Activated T-helper 17 cell treated with anti-CD3 and anti-CD28 coated beads, Interleukin-2, amount 50 U/mL, for 72 hours (primary cell): ENCODE measurements at places on chromosomes 4 and X.

- ATAC-seq: no peak
These were observed 621.8 kb upstream of the GALNT7 start for GRCh38 chr4:172546782-172547181.

GRCh38 chr4:85889314-85889713 lies 414.4 kb downstream of the ARHGAP24 start:
- no peak for ATAC-seq

DNA sequence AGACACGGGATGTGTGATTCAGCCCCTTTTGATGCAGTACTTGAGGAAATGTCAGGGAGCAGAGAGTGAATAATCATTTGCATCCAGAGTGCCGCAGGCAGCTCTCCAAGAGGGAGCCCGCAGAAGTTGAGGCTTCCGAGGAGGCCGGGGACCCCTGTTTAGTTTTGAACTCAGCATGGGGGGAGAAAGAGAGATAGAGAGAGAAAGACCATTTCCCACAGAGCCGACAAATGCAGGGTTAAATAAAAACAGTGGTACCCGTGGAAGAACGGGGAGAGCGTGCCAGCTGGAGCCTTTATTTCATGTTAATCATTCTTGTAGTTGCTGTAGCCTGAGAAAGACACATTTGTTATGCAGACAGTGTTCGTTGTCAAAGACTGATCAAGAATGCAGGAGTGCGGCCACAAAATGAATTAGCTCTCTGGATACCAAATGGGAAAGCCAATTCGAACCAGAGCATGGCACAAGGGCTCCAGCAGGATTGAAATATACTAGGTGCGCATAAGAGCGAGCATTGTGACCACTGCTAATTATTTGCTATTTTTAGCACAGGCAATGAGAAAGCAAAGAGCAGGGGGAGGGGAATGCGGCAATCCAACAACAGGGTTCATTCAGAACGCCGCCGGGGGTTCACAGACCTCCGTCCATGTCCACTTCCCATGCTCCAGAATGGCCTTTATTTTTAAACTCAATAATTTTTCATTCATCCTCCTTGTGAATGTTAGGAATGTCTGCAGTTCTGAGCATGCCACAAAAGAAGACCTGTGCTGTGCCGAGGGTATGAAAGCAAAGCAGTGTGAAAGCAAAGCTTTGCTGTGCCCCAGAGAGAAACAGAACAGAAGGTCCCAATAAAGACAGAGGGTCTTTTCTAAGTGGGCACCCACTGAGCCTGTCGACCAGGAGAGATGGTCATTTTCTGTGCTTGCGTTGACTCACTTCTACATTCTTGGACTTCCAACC lies 243.9 kb upstream of the VCX3A start:
- no peak for ATAC-seq

- no peak for ATAC-seq
These were observed 132.2 kb upstream of the TRIM2 start for GRCh38 chr4:153071958-153072598.

GRCh38 chrX:39214387-39215126 lies 413.3 kb downstream of the MID1IP1 start:
- no peak for ATAC-seq

DNA sequence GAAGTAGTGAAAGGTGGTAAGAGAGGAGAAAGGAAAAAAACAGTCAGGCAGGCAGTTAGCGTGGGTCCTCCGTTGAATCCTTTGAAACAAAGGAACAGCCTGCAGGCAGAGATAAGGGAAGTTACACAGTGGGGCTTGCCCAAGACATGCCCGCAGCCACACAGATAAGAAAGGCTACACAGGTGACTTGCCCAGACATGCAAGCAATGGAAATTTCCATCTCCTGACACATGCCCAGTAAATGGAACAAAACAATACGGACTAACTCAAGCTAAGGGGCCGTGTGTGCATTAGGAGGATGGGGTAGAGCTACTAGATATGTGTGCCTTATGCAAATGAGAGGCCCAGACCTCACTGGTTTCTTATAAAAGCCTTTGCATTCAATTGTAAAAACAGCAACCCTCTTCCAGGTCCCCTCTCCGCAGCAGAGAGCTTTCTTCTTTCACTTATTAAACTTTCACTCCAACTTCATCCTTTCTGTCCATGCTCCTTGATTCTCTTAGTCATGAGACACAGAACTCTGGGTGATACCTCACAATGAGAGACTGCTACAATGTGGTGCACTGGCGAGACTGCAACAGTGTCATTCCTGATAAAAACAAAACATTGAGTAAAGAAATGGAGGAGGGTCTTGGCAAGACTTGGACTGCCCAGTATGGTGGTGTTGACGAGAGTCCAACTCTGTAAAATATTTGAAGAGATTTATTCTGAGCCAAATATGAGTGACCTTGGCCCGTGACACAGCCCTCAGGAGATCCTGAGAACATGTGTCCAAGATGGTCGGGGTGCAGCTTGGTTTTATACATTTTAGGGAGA lies 997.4 kb upstream of the PRKX start:
- ATAC-seq: no peak

- no peak for ATAC-seq
These were observed 28.9 kb upstream of the WDR17 start for GRCh38 chr4:176036585-176037205.

GRCh38 chr4:188781655-188782054 lies 642.4 kb downstream of the TRIML1 start:
- ATAC-seq: no peak

GRCh38 chr4:8437281-8437680 lies 3.2 kb downstream of the ACOX3 start:
- no peak for ATAC-seq

GRCh38 chr4:145014365-145014764 lies 83.6 kb downstream of the ANAPC10 start:
- ATAC-seq: no peak

- ATAC-seq: no peak
These were observed 235.9 kb downstream of the OR13H1 start for GRCh38 chrX:131779741-131780140.

GRCh38 chr4:112099701-112100297 lies 45.5 kb upstream of the FAM241A start:
- peak; percentile 72 for ATAC-seq

GRCh38 chr4:11042760-11043159 lies 358.2 kb upstream of the CLNK start:
- no peak for ATAC-seq

- ATAC-seq: no peak
These were observed 43.7 kb downstream of the TASL start for GRCh38 chrX:30533835-30534234.

GRCh38 chr4:19971829-19972228 lies 279.9 kb upstream of the SLIT2 start:
- no peak for ATAC-seq

DNA sequence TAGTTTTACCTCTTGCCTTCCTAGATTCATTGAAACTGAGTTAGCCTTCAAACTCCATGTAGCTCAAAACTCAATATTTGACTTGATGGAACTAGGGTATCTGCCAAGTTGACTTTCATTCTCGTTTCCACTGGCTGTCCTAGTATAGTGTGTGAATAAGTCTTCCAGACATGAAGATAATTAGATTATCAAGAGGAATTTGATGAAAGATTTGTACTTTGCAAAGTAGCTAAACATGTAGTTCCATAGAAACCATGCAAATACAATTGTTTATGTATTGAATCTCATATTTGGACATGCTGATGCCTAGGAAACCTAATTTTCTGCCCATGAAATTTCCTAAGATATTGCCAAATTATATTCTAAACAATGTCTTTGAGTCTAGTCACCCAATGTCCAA lies 297.5 kb downstream of the ARHGAP24 start:
- no peak for ATAC-seq

DNA sequence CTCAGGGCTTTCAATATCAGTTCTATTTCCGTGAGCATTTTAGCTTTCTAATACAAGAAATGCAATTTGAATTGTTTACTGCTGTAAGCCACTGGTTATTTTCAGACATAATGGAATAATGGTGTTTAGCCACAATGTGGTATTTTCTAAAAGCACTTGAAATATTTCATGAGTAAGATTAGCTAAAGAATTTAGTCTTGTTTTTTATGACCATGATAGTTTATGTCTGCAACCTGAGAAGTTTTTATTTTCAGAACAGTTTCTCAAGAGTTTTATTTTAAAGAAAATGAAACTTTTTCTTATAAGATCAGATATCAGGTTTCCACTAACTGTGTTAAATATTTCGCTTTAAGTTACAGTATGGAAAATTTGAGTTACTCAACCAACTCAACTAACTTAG lies 60.2 kb downstream of the SLIT2 start:
- ATAC-seq: no peak

DNA sequence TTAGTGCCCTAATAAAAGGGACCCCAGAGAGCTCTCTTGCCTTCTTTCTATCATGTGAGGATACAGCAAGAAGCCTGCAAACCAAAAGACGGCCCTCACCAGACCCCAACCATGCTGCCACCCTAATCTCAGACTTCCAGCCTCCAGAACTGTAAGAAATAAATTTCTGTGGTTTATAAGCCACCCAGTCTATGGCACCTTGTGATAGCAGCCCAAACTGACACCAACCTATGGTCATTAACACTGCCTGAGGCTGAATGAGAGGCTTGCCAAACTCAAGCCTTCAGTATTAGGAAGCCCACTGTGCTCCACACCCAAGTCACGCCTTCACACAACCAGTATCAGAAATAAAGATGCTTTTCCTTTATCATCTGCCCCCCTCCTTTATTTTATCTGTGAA lies 127.3 kb upstream of the KLF3 start:
- ATAC-seq: no peak

- ATAC-seq: no peak
These were observed 24.3 kb upstream of the CD38 start for GRCh38 chr4:15753786-15754185.

DNA sequence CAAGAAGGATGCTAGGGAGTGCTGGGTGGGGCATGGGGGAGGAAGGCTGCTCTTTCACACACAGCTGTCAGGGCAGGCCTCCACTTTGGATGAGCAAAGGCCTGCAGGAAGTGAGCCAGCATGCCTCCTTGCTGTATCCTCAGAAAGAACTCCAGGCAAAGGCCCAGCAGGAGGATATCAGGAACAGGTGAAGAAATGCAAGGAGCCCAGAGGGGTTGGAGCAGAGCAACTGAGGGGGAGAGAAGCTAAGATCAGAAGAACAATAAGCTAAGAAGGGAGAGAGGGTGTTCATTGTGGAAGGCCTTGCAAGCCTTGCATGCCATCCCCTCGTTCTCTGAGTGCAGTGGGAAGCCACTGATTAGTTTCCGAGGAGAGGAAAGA lies 115.1 kb downstream of the CAMK2D start:
- no peak for ATAC-seq

- ATAC-seq: peak; percentile 92
These were observed at the start of gene MAP7D3 for GRCh38 chrX:136251041-136251991. Gene MAP7D3, minus strand, starts transcription at chrX:136251400. Its CDS starts 42 bp downstream, at chrX:136251358.

- ATAC-seq: no peak
These were observed 514.0 kb upstream of the SMIM31 start for GRCh38 chr4:164239976-164240375.

- no peak for ATAC-seq
These were observed 37.0 kb downstream of the DLG3 start for GRCh38 chrX:70481471-70482270.

- no peak for ATAC-seq
These were observed 37.1 kb upstream of the PLAC8 start for GRCh38 chr4:83151651-83152050.
